AG08396 (cell line): ENCODE measurements at places on chromosomes 12 and 14.

- DNase-seq = peak; percentile 96
Observed at GRCh38 chr12:124786061-124786964, 77.4 kb downstream of the SCARB1 start.

DNA sequence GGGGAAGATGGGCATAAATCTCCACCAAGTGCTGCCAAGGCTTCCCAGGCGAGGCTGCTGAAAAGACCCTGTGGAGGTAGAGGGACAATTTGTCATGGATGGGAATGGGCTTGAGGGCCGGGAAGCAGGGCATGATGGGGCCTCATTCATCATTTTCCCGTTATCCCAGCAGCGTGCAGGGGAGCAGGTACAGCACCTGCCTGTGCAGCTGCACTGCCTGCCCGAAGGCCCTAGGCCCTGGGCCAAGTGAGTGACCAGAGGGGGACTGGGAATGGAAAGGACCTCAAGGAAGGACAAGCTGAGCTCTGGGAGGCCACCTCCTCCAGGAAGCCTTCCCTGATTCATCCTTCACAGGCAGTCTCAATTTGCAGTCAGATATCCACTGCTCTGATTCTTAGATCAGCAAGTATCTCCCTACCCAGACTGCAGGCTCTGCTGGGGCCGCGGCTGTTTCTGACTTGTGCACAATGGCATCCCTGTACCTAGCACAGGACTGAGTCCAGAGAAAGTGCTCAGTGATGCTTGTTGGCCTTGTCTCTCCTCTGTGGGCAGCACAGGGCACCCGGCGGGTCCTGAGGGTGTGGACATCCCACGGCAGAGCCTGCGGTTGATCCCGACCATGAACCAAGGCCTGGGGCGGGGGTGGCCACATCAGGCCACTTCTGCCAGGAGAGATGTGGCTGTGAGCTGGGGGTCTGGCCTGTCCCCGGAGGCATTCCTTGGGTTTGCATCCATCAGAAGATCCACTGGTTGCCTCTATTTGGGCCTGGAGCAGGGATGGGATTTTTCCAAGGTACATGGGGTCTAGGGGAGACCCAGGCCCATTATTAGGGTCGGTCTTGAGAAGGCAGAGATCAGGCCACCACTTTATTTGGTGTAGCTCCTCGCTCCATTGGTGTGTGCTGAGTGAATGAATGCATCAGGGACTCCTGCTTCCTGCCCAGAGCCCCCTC lies 167.3 kb upstream of the RTL1 start:
- no peak for DNase-seq

DNA sequence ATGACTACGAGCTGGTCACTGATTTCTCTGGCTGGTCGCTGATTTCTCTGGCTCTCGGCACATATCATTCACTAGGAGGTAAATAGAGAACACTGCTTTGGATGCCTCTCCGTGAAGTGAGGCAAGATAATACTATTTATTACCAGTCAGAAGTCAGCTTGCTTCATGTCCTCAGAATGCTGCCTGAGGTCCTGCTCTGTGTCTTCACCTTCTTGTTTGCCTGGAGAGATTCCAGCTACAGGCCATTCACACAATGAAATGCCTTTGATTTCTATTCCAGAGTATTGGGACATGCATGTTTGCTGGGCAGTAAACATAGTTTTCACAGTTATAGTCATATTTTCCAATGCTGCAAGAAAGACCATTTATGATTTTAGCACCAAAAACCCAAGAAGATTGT lies 106.7 kb downstream of the AEBP2 start:
- DNase-seq = no peak

DNA sequence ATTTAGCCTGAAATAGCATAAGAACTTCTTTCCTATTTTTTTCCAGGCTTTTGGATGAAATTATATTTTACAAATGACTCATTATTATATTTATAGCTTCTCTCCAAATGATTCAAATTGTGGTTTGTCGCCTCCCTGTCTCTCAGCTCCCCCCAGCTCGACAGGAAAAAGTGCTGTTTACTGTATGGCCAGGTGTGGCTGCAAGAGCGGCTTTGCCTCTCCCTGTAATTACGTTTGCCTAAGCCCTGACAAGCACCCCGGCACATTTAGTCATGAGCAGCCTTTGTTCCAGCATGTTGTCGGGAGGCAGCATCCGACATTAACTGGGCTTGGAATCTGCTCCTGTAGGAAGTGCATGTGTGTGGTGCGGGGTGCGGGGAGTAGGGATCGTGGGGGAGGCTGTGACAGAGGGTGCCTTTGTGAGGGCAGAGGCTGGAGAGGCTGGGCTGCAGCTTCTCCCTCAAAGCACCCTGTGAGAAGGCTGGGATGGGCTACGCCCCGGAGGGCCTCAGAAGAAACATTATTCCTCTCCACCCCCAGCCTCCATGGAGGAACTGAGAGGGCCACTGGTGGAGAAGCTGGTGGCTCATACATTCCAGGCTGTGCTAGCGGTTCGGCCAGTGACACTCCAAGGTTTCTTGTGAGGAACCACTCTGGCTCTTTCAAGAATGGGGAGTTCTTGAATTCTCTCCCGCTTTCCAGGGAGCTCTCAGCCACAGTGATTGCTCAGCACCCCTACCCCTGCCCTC lies 42.1 kb upstream of the CTDSP2 start:
- no peak for DNase-seq

GRCh38 chr14:104201496-104201895 lies 63.1 kb downstream of the KIF26A start:
- no peak for DNase-seq

DNA sequence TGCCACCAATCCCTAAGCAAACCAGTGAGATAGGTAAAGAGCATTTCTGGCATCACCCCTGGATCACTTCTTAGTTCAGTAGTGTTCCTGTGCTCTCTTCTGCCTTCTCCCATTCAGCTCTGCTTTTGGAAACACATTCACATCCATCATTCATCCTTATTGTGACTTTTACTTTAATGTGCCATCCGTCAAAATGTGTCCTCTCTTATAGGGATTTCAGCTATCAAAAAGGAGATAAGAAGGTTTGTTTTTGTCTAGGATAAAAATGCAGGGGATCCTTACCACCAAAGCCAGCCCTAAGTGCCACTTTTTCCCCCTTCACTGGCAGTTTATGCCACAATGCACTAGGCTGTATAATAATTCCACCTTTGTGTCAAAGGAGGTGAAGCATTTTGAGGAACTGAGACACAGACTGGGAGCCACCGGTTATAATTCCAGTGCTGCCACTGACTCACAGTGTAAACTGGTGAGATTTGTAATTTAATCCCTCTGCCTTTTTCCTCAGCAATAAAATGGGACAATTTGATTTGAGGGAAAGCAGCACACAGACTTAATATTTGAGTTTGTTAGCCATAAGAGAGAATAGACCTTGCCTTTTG lies 158.6 kb downstream of the PAX9 start:
- DNase-seq = no peak

GRCh38 chr12:130444061-130444460 lies 106.4 kb downstream of the PIWIL1 start:
- DNase-seq = no peak

- no peak for DNase-seq
Observed at GRCh38 chr12:25788707-25789442, 169.6 kb upstream of the RASSF8 start.

DNA sequence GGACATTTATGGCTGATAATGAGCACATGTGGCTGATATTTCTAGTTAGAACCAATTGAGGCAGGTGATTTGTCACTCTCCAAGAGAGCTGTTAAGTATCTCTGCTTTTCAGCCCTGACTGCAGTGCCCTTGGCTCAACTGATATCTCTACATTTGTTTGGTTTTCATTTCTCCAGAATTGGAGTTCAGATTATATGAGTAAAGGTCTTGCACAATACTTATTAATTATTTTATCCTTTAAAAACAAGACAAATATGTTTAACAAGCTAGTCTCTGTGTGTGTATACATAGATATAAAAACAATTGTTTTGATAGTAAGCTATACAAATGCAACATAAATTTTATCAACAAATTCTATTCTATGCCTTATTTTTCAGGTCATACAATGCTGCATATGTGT lies 105.2 kb downstream of the BRMS1L start:
- no peak for DNase-seq

DNA sequence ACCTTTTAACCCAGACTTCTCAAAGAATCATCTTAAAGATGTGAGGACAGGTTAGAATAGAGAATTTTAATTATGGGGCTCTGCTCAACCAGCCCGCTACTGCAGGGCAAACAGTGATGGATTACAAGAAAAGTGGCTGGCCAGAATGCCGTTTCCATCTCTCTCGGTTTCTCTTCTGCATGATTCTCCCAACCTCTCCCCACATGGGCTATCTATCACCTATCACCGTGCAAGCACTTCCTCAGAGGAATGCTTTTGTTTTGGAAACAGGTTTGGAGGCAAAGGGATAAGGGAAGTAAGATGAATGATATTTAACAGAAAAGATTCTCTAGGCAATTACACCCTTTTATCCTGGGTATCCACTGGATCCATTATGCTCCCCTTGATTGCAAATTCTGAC lies 37.4 kb upstream of the PHC1 start:
- no peak for DNase-seq
